ENCODE measurements at places on chromosomes 7 and 10.

DNA sequence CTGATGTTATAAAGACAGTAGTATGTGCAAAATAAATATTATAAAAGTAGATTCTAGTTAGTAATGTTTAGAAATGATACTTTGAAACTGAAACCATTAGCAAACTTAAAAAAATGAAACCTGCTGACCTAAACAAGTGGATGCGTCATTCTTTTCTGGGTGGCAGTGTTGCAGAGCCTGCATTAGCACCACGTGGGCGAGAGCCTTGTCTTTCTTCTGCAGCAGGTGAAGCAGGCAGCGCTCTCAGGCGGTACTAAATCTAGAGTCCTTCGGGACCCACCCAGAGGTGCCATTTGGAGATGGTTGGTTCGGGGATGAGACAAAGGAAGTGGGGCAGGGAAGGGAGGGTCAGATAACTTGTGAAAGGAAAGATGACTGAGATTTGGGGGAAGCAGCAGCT lies 759.1 kb upstream of the IGFBP3 start:
- no peak for DNase-seq

DNA sequence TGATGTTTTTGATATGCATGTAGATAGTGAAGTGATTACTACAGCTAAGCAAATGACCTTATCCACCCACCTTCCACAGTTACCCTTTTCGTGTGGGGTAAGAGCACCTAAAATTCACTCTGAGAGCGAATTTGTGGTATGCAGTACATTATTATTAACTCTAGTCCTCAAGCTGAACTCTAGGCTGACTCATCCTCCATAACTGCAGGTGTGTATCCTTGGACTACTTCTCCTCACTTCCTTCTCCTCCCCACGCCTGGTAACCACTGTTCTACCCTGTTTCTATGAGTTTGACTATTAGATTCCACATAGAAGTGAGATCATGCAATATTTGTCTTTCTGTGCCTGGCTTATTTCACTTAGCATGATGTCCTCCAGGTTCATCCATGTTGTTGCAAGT lies 484.6 kb downstream of the GATA3 start:
- no peak for DNase-seq

DNA sequence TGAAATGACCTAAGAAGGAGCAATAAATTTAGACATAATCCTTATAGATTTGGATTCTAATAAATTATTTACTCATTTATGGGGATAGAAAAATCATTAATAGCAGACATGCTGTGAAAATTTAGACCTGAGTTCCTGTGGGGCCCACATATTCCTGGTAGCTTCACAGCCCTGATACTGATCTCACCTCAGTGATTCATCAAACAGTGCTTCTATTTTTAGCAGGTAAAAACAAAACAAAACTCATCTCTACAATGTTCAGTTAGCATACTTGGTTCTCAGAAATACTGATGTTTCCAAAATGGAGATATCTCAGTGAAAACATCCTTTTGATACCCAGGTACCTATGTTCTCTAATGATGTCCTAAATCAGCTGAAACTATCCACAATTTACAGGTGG lies 841.1 kb upstream of the SORCS1 start:
- no peak for DNase-seq

DNA sequence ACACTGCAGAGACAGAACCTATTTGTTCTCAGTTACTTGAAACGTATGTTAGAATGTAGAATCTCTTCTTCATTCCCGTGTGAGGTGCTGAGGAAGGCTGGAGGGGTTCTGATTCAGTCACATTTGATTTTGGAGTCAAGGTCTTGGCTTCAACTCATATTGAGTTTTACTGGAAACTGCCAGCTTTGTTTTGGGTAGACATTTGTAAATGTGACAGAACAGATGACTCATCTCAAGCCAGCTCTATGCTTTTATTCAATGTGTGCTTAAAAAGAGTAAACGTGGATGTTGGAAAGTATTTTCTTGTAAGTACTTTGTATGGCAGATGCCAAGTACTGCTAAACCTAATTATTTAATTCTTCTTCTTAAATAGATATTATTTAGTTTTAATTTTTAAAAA lies 780.8 kb upstream of the C7orf33 start:
- DNase-seq = no peak

GRCh38 chr7:102849538-102849937 lies 63.3 kb upstream of the LRRC17 start:
- DNase-seq = no peak

GRCh38 chr10:119701861-119702260 lies 24.0 kb upstream of the INPP5F start:
- DNase-seq = no peak

All from activated CD4-positive, alpha-beta T cell treated with anti-CD3 and anti-CD28 coated beads, Interleukin-2, amount 50 U/mL, for 16 hours (primary cell).